Right atrium auricular region (tissue), 2 donors: ENCODE measurements at places on chromosomes 11 and 22. TPM values are rescaled to one million over a fixed set of nuclear protein-coding genes. Genes with fewer than 3 reads are reported as not detected.

DNA sequence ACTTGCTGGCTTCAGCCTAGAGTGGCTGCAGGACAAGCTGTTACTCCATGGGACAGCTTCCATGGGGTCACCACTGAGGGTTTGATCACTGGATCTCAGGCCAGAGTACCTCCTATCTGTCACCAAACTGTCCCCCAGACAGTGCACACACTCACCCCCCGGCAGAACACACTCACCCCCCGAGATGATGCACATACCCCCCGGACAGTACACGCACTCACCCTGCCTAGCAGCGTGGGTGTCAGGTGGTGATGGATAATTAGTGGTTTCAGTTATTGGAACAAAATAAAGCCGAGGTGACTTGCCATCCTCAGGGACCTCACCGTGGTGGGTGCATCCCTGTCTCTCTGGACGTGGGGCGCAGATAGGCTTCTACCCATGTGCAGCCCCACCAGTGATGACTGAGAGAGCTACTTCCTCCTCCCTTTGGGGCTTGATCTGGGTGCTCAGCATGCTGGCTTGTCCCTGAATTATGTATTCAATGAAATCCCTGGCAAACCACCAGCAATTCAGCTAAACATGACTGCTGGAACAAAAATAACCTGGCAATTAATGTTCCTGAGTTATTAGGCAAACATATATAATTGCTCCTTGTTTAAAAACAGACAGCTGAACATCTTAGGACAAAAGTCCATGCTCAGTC, 18.9 kb downstream of the TANGO2 start:
- H3K4me1 ChIP-seq = peaks cover 4% of the 10 kb centered on the region
- H3K36me3 ChIP-seq = peaks cover 65% of the 10 kb centered on the region
- no peak overlapping the region for H3K27ac ChIP-seq
- H3K27me3 ChIP-seq = no peaks in the 10 kb centered on the region
- no peak overlapping the region for H3K4me3 ChIP-seq
- no peak for DNase-seq

PRODH gene
- 1.7 TPM for total RNA-seq

C1QTNF6 gene
- total RNA-seq = 2.2 TPM

GRCh38 chr11:85096939-85097338, 530.2 kb downstream of the DLG2 start:
- DNase-seq = no peak
- H3K36me3 ChIP-seq = no peaks in the 10 kb centered on the region
- no peaks in the 10 kb centered on the region for H3K4me1 ChIP-seq
- no peaks in the 10 kb centered on the region for H3K27me3 ChIP-seq
- no peak overlapping the region for H3K27ac ChIP-seq

GRCh38 chr11:96943970-96944369, 554.2 kb downstream of the JRKL start:
- no peaks in the 10 kb centered on the region for H3K36me3 ChIP-seq
- no peaks in the 10 kb centered on the region for H3K27me3 ChIP-seq
- no peaks in the 10 kb centered on the region for H3K4me1 ChIP-seq
- H3K27ac ChIP-seq = no peak overlapping the region
- H3K4me3 ChIP-seq = no peak overlapping the region

DNA sequence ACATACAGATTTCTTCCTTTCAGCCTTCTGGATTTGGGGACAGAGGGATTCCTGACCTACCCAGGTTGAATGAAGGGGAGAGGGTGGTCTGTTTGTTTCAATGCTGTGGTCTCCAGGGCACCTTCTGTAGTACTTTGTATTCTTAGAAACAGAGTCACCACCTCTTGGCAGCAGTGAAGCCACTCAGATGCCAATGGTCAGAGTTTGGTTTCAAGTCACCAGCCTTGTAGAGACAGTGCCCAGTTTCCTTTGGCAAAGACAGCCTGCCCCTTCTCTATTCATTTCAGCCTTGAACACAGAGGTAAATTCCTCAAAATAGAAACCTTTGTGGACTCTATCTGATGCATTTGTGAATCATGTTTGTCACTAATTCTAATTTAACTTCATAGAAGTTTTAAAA, 111.7 kb upstream of the RASSF10 start:
- DNase-seq = no peak
- peak overlapping the region; percentile 72 for H3K27ac ChIP-seq
- peaks cover 7% of the 10 kb centered on the region for H3K36me3 ChIP-seq
- H3K4me3 ChIP-seq = no peak overlapping the region

GRCh38 chr22:39418696-39419095, 19.1 kb downstream of the TAB1 start:
- DNase-seq = no peak
- no peaks in the 10 kb centered on the region for H3K4me1 ChIP-seq
- peaks cover 67% of the 10 kb centered on the region for H3K36me3 ChIP-seq
- H3K27ac ChIP-seq = no peak overlapping the region
